ENCODE measurements at places on chromosomes 6 and 20.

DNA sequence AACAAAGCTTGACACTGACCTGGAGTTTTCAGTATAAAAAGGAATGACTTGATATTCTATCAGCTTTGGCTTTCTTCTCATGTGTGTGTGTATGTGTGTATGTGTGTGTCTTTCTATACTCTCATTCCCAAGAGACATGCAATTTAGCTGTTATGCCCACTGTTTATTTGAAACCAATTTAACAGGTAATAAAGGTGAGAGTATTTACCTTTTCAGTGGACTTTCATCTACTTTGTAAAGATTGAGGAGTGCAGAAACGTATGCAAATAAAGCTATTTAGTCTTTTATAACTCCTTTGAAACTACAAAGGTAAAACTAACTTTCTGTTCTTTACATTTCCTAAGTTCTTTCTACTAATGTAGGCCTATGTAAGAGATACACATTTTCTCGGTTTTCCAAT is 103.5 kb upstream of the HS3ST5 start:
- DNase-seq: no peak

- no peak for DNase-seq
Observed at GRCh38 chr6:24451581-24452388, 37.6 kb downstream of the GPLD1 start.

DNA sequence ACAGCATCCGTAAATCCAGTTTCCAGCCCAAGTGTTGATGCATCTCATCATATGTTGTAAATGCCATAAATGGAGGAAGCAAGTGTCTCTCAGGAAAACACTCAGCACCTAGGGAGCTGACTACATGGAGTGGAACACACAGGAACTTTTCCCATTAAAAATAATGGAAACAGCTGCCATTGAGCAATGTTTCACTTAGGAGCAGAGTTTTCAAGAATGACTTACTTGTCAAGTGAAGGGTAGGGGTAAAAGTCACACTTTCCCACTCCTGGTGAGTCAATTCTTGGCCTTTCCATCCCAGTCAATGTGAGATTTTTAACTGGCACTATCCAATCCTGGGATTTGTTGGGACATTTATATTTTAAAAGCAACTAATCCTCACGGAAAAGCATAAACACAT is 119.4 kb upstream of the ASF1A start:
- DNase-seq: no peak

DNA sequence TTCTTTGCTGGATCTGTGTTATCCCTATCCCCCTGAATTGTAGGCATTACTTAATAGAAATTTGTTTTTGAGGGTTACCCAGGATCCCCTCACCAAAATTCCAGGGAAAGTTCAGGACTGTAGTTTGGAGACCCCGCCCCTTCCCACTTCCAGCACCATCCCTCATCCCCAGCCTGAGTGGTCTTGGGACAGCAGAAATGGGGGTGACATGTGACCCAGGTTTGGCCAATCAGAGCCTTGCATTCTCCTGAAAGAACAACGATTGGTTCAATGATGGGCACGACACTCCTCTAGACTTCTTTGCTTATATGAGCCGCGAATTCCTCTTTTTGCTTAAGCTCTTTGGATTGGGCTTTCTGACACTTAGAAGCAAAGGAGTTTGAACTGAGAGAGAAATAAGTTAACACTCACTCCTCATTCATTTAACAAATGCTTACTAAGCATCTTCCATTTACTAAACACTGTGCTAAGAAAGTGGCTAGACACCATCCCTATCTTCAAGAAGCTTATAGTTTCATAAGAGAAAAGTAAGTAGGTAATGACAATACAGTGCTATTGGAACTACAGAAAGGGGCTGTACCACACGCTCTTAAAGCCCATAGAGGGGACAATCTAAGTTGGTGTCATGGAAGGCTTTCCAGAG is 24.9 kb upstream of the PAQR8 start:
- DNase-seq: no peak

GRCh38 chr20:58877050-58877975 is 24.8 kb downstream of the GNAS start:
- DNase-seq: no peak

- DNase-seq: no peak
Observed at GRCh38 chr6:55895972-55896730, 20.8 kb upstream of the BMP5 start.

DNA sequence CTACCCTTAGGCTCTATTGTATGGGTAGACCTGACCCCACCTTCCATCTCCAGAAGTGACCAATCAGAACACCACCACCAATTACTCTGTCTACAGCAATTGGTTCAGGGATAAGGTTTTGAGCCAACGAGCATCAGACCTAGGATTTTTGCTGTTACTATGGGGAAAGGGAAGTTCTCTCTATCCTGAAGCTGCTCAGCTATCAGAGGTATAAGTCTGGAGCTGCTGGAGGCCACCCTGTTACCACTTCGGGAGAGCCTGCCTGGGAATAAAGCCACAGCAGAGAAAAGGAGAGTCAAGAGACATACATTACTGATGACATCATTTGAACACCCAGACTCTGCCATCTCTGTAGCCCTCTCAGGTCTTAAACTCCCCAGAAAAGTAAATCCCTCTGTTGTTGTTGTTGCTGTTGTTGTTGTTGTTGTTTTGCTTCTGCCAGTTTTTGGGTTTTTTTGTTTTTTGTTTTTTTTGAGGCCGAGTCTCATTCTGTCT is 94.5 kb downstream of the PREX1 start:
- DNase-seq: peak; percentile 95

DNA sequence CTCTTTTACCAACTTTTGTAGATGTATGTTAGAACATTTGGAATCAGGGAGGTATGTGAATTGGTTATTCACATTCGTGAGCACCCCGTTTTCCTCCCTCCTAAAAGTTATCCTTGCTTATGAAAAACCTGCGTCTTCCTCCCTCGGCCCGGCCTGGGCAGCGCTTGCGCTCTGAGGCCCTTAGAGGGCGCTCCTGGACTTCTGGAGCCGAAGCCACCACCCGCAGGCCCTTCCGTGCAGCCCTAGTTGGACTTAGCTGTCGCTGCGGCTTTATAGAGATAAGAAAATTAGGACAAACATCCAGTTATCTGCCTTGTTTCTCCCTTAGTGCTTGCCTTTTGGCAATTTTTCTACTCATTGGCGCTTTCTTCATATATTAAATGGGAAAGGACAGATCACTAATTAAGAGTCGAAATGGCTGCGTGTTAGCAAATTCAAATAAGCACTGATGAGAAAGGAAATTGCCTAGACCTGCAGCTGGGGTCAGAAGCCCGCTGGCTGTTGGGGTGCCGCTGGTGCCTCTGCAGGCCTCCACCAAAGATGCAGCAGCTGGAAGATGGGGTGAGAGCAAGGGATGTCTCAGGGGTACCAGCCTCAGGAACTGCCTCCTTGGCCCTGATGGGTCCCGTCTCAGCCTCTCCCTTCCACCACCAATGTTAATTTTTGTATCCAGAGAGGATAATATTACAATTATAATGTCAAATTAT is 5.2 kb downstream of the FNDC1 start:
- peak; percentile 20 for DNase-seq

GRCh38 chr6:142523515-142524375 is 221.9 kb downstream of the ADGRG6 start:
- no peak for DNase-seq

- peak; percentile 81 for DNase-seq
Observed at GRCh38 chr20:32463642-32464400, 105.7 kb downstream of the ASXL1 start.

GRCh38 chr6:38387461-38387860 is 252.3 kb downstream of the BTBD9 start:
- no peak for DNase-seq

DNA sequence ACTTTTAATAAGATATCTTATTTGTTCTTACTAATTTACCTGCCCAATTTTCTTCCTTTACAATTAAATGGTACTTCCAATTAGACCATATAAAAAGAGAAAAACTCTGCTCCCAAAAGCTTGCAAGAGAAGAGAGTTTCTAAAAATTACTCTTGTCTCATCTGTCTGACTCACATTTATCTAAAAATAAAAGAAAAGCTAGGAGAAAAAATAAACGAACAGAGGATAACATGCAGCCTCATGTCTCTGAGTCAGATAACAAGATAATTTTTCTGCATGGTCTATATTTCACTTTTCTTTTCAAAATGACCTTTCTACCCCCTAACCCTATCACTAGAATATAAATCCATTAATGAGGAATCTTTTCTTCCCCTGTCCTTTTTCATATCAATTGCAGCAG is 127.2 kb upstream of the TCF21 start:
- no peak for DNase-seq

GRCh38 chr6:39074486-39074885 is 25.9 kb downstream of the GLP1R start:
- no peak for DNase-seq

DNA sequence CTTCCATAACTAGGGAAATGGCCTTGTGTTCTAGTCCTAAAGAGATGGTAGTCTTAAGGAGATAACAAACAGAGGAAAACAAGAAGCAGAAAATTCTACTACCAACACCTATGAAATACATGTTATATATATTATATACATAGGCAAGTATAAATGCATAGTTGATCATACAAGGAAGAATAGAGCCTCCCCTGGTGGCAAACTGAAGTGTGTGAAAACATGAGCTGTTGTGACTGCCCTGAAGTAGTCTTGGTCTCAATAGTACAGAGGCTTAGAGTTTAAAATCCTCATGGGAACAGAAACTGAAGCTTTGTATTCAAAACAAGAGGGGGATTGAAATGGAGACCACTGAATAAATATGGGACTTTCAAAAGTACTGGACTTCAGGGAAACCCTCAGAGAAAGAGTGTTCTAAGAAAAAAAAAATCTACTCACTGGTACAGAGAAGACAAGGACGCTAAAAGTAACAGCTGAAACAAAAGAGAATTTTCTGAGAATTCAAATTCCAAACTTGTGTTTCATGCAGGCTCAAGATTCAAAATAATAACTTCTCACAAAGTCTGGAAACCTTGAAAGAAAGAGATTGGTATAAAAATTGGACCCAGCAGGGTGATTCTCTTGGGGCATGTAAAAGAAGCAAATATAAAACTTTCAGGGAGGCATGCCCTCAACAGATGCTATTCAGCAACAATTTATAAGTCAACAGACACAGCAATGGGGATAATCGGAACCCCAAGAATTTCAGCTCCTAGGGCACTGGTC is 59.7 kb upstream of the SAMD3 start:
- DNase-seq: no peak

DNA sequence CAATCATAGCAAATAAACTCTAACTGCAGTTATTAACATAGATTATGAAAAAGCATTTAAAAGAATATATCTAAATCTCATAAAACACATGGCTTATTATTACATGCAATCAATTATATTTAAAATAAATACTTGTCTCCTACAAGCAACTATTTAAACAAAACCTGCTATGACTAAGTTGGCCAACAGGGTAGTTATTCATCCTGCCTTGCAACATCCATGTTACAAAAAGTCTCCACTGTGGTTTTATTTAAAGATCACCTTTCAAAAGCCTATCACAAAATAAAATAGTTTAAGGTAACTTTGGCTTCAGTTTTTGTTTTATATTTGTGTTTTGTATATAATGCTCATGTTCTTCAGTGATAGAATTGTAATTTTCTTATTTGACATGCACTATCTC is 1127.0 kb upstream of the MAP3K7 start:
- DNase-seq: no peak

DNA sequence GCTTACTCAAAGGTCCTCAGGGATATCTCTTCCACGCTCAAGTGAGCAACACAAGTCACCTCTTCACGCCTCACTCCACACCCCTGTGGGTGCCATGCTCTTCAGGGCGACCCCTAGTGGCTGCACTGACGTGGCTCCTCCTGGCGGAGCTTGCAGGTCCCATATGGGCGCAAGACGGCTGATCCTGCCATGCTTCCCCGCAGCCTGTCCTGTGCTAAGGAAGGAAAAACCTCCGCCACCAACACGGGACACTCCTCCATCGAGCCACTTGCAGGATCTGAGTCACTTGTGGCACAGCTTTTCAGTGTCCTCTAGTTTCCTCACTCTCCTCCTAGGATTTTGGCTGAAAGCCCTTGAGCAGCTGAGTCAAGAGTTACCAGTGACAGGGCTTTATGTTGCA is 90.7 kb downstream of the KHDC1L start:
- no peak for DNase-seq
